Sigmoid colon (tissue), 7 donors: ENCODE measurements at places on chromosomes 1 and 21. TPM values are rescaled to one million over a fixed set of nuclear protein-coding genes. Genes with fewer than 3 reads are reported as not detected.

DNA sequence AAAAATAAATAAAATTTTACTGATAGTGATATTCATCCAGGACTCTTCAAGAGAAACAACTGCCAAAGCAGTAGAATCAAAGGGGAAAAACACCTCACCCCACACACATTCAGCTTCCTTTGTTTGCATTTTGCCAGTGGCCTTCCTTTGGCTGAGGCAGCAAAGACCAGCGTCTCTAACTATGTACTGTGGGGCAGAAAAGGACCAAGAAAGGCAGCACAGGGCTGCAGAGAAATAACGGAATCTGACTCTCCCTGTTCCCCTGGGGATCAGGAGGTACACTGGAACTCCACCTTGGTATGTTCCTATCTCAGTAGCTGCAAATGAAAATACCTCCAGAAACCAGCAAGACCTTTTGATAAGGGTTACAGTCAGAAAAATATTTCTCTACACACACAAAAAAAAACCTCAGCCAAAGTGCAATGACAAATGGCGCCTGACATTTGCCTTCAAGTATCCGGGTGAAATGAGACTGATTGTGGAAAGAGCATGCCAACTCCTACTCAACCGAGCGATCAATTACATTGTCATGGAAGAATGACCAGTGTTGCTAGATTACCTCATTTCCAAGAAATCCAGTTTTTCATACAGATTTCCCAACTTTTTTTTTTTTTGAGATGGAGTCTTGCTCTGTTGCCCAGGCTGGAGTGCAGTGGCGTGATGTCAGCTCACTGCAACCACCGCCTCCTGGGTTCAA lies 50.9 kb downstream of the TARBP1 start:
- no peak for DNase-seq

DNA sequence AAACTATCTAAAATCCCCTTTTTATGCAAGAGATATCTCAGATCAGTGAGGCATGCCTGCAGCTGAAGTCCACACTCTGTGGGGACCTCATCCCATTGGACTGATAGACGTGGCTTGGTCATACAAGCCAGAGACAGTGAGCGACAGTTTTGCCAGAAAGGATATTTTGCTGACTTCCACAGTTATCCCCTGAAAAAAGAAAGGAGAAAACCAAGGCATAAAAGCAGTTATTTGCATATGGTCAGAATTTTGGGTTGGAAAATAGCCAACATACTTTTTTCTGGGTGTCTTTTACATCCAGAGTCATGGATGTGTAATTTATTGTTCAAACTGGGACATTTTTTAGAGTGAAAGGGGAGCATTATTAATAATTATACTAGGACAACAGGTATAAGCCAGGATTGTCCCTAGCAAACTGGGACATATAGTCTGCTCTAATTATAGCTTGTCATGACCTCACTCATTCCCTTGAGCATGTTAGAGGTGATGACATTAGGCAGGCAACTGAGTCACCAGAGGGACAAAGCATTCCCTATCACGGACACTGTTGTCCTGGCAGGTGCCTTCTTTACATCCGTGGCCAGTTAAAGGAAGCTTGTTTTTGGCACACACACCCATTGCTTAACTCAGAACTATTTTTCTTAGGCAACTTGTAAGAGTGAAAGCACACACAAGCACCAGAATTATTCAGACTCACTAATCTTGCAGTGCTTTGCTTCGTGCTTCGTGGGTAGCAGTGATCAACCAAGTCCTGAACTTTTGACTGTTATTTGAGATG lies 65.5 kb downstream of the PRRX1 start:
- DNase-seq, result no peak

The MAP10 gene
- 3.3 TPM for total RNA-seq

GRCh38 chr1:121458291-121459048 lies 273.7 kb downstream of the SRGAP2C start:
- no peak for DNase-seq

DNA sequence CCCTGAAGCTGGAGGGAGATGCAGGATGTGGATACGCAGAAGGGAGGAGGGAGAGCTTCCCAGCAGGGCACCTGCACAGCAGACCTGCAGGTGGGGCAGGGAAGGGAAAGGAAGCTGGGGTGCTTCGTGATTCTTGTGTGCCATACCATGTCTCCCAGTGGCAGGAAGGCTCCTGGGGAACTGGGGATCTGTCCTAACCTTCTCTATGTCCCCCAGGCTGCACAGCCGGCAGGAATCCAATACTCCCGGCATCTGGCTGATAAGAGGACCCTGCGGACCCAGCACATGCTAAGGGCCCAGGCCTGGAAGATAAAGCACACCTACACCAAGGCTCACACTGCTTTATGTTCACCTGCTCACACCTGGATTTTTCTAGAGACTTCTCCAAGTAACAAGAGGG lies 79.4 kb downstream of the ITPKB start:
- peak; percentile 61 for DNase-seq

The CELF3 gene
- 1.6 TPM for total RNA-seq

The CCDC27 gene
- not detected for total RNA-seq

The PGLYRP3 gene
- not detected for total RNA-seq

The ATF3 gene
- total RNA-seq, result 7.7 TPM

The BTG2 gene
- total RNA-seq, result 164 TPM

The CHD5 gene
- total RNA-seq, result 1.4 TPM

- no peak for DNase-seq
Observed at GRCh38 chr1:19222979-19223824, 13.1 kb upstream of the UBR4 start.

GRCh38 chr1:156816561-156817328 lies at the start of gene SH2D2A:
TSS of gene SH2D2A (minus strand) at chr1:156816848. CDS start at chr1:156816708, 140 bp downstream.
- peak; percentile 78 for DNase-seq

The KIAA0040 gene
- 18.8 TPM for total RNA-seq

GRCh38 chr1:115706587-115707425 lies 61.7 kb downstream of the CASQ2 start:
- DNase-seq, result no peak

- DNase-seq, result no peak
Observed at GRCh38 chr1:169491845-169492281, 6.1 kb upstream of the SLC19A2 start.

DNA sequence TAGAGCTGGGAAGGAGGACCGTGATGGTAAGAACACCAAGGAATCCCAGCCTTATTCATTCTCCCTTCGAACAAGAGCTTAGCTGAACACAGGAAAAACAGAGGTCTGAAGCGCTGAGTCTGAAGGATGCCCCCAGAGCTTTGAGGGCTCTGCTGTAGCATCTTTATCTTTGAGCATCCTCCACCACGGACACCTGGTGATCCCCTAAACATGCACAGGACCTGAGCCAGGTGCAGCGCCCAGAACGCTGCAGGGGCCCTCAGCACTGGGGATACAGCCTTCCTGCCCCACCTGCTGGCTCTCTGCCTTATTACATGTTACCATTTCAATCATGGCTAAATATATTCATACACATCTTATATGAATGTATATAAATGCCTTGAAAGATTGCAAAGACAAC lies 7.7 kb upstream of the GPATCH4 start:
- no peak for DNase-seq

The KAZN gene
- total RNA-seq, result 5.7 TPM

GRCh38 chr21:34889676-34890469 lies 159.2 kb downstream of the RUNX1 start:
- DNase-seq, result peak; percentile 86

The SLFNL1 gene
- 0.36 TPM for total RNA-seq

The CADM3 gene
- 8.7 TPM for total RNA-seq

- DNase-seq, result peak; percentile 29
Observed at GRCh38 chr1:30683699-30684098, 39.7 kb downstream of the MATN1 start.

DNA sequence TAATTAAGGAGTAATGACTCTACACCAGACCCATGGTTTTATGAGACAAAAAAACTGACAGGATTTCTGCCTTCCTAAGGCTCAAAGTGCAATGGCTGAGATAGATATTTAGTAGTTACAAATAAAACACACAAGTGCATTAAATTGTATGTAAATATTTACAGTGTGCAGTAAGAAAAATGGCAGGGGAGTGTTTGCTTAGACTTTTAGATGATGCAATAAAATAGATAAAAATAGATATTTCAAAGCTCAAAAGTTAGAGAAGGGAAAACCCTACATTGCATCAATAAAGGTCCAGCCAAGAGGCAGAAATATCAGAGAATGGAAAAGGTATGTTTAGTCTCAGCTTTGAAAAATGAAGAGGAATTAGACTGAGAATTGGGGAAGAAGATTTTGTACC lies 226.3 kb upstream of the FGGY start:
- DNase-seq, result no peak

The FAAH gene
- 11.5 TPM for total RNA-seq

GRCh38 chr1:23273450-23274133 lies 56.3 kb upstream of the HTR1D start:
- DNase-seq, result no peak

DNA sequence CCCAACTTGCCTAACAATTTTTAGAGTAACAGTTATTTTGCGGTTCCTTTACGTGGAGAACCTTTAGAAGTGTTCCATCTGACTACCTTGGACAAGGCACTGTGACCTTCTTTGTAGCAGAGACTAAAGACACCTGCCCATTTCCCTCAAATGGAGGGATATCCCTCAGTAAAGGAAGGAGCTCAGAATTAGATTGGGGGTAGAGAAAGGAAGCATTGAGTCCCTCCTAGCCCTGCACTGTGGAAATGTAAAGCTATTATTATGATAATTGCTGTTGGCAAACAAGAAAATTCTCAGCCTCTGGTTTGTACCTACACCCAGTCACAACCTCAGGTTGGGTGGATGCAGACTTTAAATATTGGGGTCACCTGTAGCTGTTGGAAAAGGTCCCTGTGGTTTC lies 72.6 kb upstream of the MACF1 start:
- no peak for DNase-seq

GRCh38 chr1:22117238-22117637 lies 25.7 kb downstream of the WNT4 start:
- peak; percentile 48 for DNase-seq

- peak; percentile 74 for DNase-seq
Observed at GRCh38 chr1:37691497-37692077, 729 bp upstream of the CDCA8 start.

- DNase-seq, result no peak
Observed at GRCh38 chr1:156241926-156242325, at the start of gene BGLAP. TSS of gene BGLAP (plus strand) at chr1:156242184. CDS start at chr1:156242232, 48 bp downstream.

DNA sequence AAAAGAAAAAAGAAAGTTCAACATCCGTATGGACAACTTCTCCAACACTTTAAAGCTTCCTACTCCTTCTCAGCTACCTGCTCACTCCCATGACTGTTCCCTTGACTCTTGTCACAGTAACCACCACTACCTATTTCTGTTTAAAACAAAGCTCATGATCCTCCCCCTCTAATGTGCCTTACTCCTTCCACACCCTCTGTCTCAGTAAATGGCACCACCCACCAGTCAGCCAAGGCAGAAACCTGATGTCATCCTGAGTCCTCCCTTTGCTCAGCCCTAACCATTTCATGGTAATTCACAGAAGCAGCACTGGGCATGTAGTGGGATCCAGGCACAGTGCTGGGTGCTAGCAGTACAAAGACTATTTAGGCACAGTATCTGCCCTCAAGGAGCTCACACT lies 63.0 kb upstream of the PPM1J start:
- DNase-seq, result no peak

DNA sequence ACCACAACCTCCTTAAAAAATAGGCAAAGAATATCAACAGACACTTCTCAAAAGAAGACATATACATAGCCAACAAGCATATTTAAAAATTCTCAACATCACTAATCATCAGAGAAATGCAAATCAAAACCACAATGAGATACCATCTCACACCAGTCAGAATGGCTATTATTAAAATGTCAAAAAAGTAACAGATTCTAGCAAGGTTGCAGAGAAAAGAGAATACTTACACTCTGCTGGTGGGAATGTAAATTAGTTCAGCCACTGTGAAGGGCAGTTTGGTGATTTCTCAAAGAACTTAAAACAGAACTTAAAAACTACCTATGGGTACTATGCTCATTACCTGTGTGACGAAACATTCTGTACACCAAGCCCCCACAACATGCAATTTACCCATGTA lies 20.7 kb downstream of the CD1B start:
- DNase-seq, result no peak

DNA sequence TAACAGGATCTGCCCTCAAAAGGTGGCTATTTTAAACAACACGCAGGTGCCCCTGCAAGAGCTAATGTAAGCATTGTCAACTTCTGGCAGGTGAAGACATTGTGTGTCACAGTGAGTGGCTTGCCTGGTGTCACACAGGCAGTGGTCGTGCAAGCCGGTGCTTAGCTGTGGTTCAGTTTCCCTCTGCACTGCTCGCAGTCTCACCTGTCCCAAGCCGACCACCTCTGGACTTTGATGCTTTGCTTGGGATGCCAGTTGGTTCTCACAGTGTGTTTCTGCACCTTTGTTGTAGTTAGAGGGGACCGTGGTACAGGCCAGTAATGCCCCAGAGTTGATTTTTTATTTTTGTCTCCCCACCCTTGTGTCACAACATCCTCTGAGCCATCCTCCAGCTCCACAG lies 85.2 kb downstream of the UCK2 start:
- no peak for DNase-seq

GRCh38 chr1:28290851-28291250 lies 31.5 kb downstream of the SESN2 start:
- DNase-seq, result no peak

DNA sequence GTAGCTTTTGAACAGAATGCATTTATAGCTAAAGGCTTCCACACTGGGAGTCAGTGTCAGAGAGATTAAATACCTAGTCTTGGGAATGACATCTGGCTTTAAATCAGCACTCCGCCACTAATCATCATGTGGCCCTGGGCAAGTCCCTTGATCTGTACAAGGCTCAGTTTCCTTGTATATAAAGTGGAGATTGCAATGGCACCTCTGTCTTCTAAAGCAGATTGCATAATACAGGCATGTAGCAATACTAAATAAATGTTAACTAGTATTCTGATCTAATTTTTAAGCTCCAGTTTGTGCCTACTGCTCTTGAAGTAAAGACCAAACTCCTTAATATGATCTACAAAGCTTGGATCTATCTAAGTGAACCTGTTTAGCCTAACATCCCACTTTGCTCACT lies 249.4 kb downstream of the PLPP3 start:
- no peak for DNase-seq

GRCh38 chr1:109783436-109783835 lies 19.7 kb upstream of the EPS8L3 start:
- DNase-seq, result peak; percentile 62

- no peak for DNase-seq
Observed at GRCh38 chr1:214934045-214934444, 148.5 kb upstream of the KCNK2 start.

- no peak for DNase-seq
Observed at GRCh38 chr1:58290685-58291372, 255.7 kb downstream of the OMA1 start.

DNA sequence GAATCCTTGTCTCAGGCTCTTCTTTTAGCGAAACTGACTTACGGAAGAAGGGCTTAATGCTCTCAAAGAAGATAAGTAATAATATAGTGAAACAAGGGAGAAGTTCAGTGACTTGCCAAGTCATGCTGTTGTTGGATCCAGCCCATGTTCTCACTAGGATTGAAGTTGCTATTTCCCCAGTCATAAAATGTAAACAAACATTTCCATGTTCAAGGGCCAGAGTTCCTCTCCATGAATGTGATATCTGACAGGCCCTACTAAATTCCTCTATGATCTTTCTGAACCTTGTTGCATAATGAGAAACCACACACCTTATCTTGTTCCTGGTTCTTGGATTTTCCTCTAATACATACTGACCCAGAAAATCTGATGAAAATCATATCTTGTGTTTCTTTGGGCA lies 876.5 kb upstream of the B3GALT2 start:
- DNase-seq, result no peak

The CDCA8 gene
- not detected for total RNA-seq

GRCh38 chr21:39123375-39123774 lies 59.9 kb downstream of the PSMG1 start:
- no peak for DNase-seq
